ENCODE measurements at places on chromosomes 11 and 22. TPM values are rescaled to one million over a fixed set of nuclear protein-coding genes. Genes with fewer than 3 reads are reported as not detected.

IGSF9B gene
- 6.1 TPM for total RNA-seq

DNA sequence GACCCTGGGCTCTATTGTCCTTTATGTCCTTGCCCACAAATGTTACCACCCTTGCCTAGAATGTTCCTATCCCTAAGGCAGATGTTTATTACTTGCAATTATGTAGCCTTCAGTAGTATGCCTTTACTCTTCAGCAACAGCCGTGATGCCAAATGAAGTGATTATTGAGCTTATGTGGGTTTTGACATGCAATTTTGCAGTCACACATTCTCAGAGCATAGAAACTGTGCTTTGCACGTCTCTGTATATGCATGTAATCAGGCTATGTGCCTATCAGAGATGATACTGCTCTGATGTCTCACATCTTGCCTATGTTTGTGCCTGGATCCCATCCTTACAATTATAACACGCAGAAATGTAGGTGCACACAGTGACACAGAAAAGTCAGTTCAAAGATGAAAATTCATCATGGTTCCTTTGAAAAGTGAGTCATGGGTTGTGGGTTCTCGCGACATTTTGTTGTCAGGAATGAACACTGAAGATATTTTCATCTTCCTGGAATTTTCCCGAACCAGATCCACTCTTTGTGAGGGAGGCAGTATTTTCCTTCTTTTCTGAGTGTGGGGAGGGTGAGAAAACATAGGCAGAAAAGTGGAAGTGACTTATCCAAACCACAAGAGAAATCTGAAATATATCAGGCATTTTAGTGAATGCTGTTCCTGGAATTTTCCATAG lies 81.1 kb downstream of the BMAL1 start:
- no peaks in the 10 kb centered on the region for H3K27me3 ChIP-seq
- no peaks in the 10 kb centered on the region for H3K4me1 ChIP-seq
- H3K36me3 ChIP-seq = peaks cover 84% of the 10 kb centered on the region
- DNase-seq = no peak

DNA sequence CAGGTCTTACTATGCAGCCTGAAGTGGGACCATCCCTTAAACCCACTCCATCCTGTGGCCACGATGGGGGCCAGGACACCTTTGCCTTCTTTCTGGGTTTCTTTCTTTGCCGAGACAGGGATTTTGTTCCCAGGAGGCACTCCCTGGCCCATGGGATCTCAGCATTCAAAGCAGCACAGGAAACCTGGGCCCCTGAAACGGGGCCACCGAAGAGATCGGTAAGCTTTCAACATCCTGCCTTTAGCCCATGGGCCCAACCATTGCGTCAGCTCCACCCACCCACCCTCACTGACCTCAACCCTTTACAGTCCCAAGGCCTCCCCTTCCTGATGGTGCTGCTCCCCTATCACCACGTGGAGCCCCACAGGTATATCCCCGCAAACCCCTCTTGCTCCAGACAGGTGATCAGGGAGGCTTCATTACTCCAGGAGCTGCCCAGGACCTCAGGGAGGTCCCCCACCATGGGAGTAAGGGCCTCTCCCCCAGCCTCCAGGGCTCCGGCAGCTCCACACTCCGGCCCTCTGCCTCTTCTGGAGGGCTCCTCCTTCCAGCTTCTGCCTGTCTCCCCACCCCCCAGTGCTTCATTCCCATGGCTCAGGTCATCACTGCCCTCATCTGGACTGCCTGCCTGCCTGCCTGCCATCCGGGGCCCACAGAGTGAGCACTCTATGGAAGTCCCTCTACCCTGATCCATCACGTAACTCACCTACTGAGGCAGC lies 42.0 kb upstream of the TUB start:
- H3K36me3 ChIP-seq = no peaks in the 10 kb centered on the region
- no peaks in the 10 kb centered on the region for H3K4me1 ChIP-seq
- no peak overlapping the region for H3K4me3 ChIP-seq

- no peak overlapping the region for H3K4me3 ChIP-seq
- peaks cover 19% of the 10 kb centered on the region for H3K4me1 ChIP-seq
- DNase-seq = no peak
- peaks cover 45% of the 10 kb centered on the region for H3K36me3 ChIP-seq
- no peaks in the 10 kb centered on the region for H3K27me3 ChIP-seq
Measured at GRCh38 chr22:42831712-42832111, 25.4 kb downstream of the ARFGAP3 start.

GRCh38 chr11:69167130-69167915 lies 11.6 kb downstream of the SMIM38 start:
- H3K27me3 ChIP-seq = no peaks in the 10 kb centered on the region
- no peaks in the 10 kb centered on the region for H3K36me3 ChIP-seq
- no peak for DNase-seq
- no peak overlapping the region for H3K4me3 ChIP-seq
- no peak overlapping the region for H3K27ac ChIP-seq

DNA sequence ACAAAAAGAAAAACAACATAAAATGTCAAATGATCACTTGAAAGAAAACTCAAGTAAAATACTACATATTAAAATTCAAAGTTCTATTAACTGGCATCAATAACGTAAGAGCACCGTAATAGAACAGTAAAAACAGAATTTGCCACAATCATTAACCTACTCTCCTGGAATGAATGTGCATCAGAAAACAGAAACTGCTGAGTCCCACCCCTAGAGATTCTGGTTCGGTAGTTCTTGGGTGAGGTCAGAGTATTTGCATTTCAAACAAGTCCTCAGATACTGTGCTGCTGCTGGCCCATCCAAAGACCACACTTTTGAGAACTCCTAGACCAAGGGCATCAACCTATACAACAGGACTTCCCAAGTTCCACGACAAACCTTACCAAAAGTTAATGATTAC lies 23.5 kb downstream of the PITPNB start:
- H3K36me3 ChIP-seq = peaks cover 58% of the 10 kb centered on the region
- H3K27me3 ChIP-seq = no peaks in the 10 kb centered on the region
- no peaks in the 10 kb centered on the region for H3K4me1 ChIP-seq
- no peak for DNase-seq

DNA sequence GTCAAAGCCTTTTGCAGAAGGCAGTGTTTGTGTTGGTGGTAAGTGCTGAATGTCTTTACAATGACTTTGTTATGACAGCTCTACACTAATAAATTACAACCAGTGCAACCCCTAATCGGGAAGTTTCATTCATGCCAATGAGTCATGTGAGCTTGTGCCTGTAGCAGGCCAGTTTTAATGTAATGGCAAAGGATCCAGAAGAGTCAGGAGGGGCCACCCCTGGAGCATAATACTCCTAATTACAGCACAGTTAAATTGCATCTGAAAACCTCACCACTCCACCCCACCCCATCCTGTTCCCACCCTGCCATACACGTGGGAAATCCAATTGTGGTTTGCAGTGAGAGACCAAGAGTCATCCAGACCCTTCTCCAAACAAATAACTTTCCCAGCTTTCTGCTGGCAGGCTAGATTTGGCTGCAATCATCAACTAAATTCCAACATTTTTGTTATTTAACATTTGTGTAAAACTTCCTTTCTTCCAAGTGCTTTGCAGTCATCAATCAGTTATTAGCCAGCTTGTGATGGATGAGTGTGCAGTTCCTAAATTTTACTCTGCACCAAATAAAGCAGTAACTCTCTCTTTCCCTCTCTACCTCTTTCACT lies 277.3 kb upstream of the FAT3 start:
- H3K4me1 ChIP-seq = no peaks in the 10 kb centered on the region
- no peaks in the 10 kb centered on the region for H3K36me3 ChIP-seq
- no peak overlapping the region for H3K27ac ChIP-seq
- no peaks in the 10 kb centered on the region for H3K27me3 ChIP-seq
